ENCODE measurements at places on chromosomes 2 and 18.

GRCh38 chr2:42784204-42784880 is 8.0 kb downstream of the HAAO start:
- no peak for DNase-seq

DNA sequence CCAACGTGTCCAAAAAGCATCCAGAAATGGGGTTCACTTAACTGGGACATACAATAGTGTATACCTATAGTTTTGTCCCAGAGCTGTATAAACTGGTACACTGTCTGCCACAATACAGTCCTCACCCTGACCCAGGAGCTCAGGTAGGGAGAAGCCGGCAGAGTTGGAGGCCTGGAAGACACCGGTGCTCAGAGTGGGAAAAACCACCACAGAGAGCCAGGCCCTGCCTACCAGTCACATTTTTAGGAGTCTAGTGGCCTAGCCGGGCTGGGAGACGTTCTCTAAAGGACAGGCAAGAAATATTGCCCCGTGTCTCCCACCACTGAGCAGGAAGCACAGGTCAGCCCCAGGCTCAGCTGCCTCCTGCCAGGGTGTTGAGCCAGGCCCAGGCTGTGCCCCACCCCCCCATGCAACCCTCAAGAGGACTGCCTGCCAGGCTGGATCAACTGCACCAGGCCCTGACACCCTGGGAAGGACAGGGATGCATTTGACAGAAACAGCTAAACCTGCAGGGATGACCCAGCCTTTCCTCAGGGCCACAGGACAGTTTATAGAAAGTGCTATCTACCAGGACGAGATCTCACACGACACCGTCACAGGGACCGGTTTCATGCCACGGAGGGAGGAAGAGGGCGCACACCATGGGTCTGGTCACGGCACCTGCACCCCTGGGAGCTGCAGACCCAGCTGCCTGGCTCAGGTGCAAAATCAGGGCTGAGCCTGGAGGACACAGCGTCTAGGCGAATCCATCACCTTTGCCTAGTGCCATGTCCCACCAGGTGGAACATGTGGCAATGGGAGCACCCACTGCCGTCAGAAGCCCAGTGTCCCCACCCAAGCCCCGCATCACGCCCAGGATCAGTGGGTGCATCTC is 89.9 kb downstream of the TMEM18 start:
- no peak for DNase-seq

- DNase-seq = no peak
These were observed 50.0 kb downstream of the ANKMY1 start for GRCh38 chr2:240507778-240508251.

GRCh38 chr2:183898641-183899040 is 699.7 kb upstream of the ZNF804A start:
- DNase-seq = no peak

GRCh38 chr2:160174322-160174721 is 25.8 kb downstream of the ITGB6 start:
- DNase-seq = no peak

DNA sequence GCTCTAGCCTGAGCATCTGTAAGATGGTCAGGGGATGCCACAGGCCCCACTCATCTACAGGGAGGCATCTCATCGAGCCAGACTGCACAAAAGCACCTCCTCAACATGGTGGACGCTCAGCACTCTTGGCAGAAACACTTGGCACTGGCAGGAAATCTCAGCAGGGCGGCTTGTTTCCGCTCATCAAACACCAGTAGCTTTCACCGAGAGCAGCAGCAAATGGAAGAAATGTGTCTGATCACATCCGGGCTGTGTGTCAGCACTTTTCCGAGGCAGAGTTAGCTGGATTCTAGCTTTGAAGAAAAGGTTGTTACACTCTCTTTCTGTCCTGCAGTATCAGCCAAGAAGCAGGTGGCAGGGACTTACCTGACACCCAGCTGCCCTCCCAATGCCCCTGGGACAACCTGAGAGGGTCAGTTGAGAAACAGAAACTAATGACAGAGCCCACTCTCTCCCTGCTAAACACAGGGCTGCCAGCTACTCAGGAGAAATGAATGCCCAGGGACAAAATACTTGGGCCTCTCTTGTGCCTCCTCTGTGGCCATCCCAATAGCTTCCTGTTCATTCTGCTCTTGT is 68.9 kb upstream of the FZD7 start:
- DNase-seq = no peak

Data from skeletal muscle cell (primary cell).